ENCODE measurements at places on chromosomes 7 and 10.

DNA sequence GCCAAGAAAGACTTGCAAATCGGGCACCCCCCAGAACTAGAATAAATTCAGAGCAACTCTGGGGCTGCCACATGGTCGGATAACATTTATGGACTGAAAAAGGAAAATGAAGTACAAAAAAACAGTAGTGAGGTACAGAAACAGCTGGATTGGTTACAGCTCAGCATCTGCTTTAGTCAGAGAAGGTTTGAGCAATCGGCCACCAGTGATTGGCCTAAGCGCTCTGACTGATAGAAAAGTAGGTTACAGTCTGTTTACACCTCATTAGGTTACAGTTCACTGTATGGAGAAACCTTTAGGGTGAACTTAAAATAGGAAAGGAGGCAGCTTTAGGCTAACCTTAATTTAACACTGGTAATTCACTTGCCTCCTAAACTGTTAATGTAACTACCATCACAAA lies 102.0 kb upstream of the DKK1 start:
- DNase-seq: no peak

- no peak for DNase-seq
Observed at GRCh38 chr7:36658335-36659171, 65.7 kb downstream of the AOAH start.

DNA sequence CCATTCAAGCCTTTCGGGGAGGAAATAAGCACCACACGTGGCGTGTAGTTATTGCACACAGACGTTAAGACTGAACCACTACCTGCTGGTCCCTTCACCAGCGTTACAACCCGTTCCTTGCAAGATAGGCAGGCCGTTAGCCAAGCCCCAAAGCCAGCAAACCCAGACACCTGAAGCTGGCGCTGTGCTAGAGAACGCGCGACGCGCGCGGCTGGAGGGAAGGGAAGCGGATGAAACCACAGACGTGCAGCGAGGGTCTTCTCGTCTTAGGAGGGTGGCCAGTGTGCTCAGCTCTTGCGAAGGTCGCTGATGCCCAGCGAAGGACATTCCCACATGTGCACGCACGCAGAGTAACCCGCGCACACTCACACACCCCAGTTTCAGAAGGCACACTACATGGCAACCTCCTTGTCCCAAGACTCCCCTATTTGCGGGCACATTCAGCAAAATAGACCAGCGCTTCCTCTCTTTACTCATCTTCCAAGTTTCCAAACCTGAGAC lies 980 bp downstream of the TMEM26 start:
- DNase-seq: no peak

DNA sequence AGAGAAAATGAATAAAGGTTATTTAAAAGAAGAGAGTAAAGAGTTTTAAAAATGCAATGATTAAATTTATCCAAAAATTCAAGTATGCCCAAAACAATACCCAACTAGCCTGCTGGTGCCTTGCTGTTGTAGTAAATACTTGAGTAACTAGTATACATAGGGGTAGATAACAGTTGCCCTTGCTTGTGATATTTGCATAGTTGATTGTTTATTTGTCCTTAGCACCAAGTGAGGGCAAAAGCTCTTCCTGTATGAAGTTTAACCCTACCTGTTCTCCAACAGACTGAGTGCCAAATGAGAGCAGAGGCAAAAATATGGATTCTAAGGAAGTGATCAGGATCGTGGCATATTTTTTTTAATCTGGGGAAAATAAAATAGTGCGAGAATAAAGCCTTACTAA lies 85.0 kb downstream of the PTN start:
- no peak for DNase-seq

DNA sequence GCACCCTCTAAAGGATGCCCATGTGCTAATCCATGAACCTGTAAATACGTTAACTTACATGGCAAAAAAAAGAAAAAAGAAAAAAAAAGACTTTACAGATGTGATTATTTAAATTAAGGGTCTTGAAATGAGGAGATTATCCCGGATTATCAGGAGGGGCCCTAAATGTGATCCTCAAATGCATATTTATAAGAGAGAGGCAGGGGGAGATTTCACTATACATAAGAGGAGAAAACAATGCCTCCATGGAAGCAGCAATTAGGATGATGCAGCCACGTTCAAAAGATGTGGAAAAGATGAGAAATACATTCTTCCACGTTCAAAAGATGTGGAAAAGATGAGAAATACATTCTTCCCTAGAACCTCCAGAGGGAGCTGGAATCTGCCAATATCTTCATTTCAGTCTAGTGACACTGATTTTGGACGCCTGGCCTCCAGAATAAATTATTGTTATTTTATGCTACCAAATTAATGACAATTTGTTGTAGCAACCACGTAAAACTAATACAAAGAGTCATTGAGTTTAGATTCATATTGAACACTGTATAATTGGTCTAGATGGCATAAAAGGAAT lies 328.4 kb upstream of the GNAI1 start:
- DNase-seq: no peak

DNA sequence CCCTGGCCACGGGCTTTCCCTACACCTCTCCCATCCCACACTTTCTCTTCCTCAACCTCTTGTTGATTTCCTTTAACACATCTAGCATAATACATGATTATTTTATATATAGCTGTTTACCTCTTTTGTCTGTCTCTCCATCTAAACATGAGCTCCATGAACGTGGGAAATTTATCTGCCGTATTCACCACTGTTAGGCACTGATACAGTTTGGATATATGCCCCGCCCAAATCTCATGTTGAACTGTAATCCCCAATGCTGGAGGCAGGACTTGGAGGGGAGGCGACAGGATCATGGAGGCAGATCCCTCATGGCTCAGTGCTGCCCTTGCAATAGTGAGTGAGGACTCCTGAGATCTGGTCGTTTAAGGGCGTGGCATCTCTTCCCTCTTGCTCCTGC lies 5.7 kb downstream of the CYTH3 start:
- DNase-seq: no peak

DNA sequence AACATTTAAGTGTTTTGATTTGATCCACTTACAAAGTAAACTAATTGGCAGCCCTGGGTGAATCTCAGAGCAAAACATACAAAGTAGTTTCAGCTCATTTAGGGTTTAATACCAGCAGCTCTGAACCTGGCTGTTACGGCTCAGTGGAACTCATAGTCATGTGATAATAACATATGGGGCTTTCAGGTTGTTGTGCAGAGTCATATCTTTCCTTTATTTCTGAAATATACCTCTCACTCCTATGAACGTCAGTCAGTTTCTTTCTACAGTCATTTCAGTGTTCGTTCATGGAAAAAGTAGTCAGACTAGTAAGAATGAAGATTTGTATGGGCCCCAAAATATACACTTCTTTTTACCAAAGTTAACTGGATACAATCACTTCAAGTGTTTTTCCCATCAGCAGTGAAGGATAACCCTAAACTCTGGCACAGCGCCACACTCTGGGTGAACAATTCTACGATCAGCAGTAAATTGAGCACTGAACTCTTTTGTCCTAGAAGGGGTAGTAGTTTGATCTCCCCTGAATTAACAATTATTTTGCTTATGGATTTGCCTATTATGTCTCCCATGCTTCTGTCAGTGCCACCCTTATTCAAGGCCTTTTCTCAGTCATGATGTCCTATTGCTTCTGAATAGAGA lies 218.6 kb downstream of the THSD7A start:
- DNase-seq: no peak

DNA sequence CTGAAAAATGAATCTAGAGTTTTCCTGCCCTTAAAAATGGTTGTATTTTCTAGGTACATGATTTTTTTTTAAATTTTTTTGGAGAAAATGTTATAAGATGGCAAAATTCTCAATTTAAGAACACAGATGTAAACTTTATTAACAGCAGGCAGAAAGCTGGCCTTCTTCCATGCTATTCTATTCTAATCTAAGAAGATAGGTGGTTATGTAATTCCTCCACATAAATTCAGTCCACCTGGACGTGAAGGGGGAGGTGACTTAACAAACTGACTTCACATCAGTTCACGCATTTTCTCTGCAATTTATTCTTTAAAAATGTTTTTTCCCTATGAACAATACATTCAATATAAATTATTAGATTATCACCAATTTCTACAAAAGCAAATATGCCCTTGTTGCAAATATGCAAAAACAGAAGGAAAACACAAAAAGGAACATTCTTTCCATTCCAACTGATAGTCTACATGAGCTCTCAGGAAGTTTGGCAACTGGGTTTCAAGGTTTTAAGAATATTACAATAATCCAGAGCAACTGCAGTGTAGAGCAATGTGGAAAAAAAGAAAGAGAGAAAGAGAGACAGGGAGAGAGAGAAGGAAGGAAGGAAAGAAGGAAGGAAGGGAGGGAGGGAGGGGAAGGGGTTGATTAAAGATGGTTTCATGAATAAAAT lies 76.8 kb downstream of the HIBADH start:
- no peak for DNase-seq

DNA sequence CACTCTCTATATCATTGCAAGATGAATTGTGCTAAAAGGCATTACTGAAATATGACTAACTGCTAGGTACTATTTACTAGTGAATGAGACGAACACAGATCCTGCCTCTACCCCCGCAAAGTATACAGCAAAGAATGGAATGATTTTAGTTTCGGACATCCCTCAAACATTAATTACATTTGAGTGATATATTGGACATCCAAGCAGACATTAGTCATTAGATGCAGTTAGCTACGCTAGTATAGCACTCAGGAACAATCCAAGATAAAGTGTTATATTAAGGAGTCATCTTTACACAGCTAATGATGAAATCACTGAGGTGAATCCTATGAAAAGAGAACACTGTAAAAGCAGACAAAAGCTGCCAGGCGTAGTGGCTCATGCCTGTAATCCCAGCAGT lies 7.3 kb upstream of the TAF3 start:
- DNase-seq: no peak

- DNase-seq: no peak
Observed at GRCh38 chr10:132420469-132420980, 23.5 kb downstream of the PWWP2B start.

DNA sequence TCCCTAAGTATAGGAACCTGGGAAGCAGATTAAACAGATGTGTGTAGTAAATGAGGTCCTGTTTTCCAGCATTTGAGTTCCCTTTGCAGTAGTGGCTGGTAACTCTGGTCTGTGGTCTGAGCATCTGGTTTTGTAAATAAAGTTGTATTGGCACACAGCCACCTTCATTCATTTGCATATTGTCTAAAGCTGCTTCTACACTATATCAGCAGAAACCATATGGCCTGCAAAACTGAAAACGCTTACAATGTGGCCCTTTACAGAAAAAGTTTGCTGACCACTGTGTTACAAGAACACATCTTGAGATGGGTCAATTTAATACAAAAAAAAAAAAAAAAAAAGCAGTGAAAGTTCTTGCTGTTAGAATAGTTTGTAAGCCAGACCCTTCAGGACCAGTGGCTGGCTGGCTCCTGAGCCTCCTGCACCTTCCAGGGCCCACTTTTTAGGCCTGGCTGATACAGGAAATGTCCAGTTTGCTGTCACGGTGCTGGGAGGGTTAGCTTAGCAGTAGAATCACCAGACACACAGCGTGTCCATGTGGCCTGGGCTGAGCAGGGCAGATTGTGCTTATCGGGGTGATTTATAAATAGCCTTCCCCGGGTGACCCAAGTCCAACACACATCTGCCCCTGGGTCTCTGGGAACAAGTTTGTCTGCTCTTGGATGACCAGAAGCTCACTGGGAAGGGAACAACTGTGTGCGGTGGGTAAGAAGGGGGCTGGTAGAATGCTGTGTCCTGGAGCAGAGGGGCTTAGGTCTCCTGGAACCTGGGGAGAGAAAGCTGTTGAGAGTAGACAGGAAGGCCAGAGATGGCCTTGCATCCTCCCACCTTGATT lies 1.4 kb downstream of the C10orf71 start:
- DNase-seq: no peak

DNA sequence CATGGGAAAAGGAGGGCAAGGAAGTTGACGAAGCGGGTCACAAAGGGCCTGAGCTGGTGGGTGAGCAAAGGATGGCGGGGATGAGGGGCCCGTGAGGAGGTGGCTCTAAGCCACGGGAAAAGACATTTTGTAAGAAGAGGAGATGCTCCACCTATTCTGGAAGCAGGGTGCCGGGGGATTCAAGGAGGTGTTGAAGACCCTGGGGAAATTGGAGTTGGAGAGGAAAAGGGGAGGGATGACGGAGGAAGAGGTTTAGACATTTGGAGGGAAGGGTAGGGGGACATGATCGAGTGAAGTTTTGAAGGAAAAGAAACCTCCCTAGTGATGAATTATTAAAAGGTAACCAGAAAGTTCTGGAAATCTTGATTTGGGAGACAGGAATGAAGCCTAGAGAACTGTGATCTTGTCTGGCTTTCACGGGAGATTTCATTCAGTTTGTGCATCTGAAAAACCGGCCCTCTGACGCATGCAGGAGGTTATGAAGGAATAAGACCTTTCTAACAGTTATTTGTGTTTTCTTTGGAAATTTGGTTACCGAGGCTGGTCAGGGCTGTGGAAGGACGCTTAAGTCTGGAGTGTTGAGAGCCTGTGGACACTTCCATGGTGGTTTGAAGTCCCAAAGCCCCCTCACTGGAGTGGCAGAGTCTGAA lies 1.4 kb downstream of the SMO start:
- DNase-seq: no peak

DNA sequence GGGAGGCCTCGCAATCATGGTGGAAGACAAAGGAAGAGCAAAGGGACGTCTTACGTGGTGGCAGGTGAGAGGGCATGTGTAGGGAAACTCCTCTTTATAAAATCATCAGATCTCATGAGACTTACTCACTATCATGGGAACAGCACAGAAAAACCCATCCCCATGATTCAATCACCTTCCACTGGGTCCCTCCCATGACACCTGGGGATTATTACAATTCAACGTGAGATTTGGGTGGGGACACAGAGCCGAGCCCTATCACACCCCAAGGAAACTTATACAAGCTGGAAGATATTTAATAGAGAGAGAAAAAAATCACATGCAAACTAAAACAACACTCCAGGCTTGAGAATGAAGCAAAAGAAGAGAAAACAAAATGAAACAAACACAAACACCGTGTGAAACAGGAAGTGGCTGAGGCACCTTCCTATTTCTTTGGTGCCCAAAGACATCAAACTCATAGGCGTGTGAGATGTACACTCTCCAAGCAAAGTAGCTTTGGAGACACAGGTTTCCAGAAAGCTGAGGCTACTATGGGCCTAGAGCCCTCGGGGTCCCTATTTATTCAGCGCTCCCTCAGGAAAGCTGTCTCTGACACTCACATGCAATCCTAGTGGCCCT lies 97.2 kb downstream of the PRKCQ start:
- no peak for DNase-seq
